ENCODE measurements at places on chromosomes 7 and 10. TPM values are rescaled to one million over a fixed set of nuclear protein-coding genes. Genes with fewer than 3 reads are reported as not detected.

DNA sequence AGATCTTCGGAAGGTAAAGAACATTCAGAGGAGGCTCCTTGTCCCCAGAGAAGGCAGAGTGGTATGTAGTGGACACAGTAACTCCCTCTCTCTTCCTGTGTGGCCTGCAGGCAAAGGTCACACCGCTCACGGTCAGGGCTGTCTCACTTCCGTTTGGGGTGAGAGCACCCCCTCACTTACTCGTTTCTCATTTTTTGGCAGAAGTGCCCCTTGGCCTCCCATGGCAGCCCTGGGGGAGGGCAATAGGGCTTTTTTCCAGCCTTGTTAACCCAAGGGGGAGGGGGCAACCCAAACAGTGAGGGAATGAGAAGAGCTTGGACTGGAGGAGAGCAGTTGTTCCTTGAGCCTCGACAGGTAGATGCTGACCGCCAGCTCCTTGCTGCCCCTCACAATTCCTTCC, 31.8 kb upstream of the SRGN start:
- no peak for DNase-seq

GRCh38 chr10:5089865-5090264, 4.3 kb upstream of the AKR1C3 start:
- DNase-seq: peak; percentile 67

Gene BTBD16
- total RNA-seq: under 0.01 TPM

Gene KAZALD1
- total RNA-seq: 0.44 TPM

DNA sequence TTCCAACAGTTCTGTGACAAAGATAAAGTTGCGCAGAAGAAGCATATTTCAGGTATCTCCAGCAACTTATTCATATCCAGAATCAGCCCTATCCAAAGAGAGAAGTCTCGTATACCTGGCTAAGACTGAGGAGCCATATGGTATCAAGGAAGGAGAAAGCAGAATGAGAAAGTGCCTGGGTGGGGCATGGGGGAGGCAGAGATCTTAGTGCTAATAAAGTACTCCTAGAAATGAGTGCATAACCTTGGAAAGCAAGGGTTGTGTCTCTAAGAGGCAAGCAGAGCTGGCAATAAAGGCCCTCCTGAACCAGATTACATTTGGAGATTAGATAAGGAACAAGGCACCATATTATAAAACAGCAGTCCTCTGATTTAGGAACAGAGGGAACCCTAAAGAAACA, 12.7 kb downstream of the TASOR2 start:
- no peak for DNase-seq

GRCh38 chr7:94848992-94849576, 58.3 kb upstream of the PPP1R9A start:
- DNase-seq: no peak

- DNase-seq: peak; percentile 12
Observed at GRCh38 chr7:40866601-40867000, 731.8 kb downstream of the SUGCT start.

Gene NPTX2
- 0.60 TPM for total RNA-seq

- no peak for DNase-seq
Observed at GRCh38 chr7:1567896-1568510, 1.8 kb downstream of the PSMG3 start.

DNA sequence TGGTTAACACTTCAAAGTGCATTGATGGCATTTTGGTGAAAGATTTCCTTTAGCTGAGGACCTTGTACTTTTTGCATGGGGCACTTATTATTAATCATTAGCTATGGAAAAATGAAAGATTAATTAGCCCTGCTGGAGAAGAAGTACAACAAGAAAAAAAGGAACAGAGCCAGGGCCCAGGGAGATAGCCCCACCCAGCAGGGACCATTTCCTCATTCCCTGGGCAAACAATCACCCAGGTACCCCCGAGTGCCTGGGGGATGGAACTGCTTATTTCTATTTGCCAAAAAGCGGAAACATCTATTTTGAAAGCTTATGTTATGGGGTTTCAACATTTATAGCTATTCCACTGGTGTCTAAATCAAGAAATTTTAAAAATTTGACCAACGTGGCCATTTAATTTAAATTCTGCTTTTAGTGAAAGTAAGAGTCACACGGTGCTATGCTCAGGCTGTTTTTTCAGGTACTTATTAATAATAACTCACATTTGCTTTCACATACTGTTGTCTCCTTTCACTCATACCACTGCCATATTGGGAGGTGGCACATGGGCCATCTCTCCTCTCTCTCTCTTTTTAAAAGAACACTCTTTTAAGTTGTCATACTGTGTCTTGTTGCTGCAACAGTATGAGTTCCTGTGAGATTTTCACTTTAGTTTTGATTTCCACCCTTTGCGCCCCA, 143.6 kb upstream of the KIF5B start:
- DNase-seq: no peak

All from lung microvascular endothelial cell (primary cell).